ENCODE measurements at places on chromosomes 4 and X.

DNA sequence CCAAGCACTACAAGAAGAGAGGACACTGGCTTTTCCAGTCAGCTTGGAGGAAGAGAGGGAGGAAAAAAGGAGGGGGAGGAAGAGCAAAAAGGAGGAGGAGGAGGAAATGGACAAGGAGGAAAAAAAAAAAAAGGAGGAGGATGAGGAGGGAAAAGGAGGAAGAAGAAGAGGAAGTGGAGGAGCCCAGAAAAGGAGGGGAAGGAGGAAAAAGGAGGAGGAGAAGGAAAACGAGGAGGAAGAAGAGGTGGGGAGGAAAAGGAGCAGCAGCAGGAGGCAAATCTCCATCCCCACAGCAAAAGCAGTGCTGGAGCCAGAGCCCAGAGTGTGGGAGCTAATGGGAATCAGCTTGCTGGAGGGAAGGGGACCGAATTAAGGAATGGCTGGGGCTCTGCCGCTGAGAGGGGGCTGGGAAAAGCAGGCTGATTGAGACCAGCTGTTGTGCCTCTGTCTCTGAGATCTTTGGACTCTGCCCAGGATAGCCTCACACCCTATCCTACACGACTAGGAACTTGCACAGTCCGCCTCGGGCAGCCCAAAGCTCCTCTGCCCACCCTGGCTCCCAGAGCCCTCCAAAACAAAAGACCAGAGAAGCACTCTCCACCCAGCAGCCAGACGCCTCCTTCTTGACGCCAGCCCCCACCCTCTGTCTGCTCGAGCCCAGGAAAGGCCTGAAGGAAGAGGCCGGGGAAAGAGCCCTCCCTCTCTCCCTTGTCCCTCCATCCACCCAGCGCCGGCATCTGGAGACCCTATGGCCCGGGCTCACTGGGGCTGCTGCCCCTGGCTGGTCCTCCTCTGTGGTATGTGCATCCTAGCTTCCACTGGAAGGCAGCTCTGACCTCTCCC lies at the start of gene XPNPEP2:
XPNPEP2 (plus strand) TSS at position 514 of the 843 bp plus-strand sequence; CDS start at position 749, 235 bp downstream.
- DNase-seq, result no peak

DNA sequence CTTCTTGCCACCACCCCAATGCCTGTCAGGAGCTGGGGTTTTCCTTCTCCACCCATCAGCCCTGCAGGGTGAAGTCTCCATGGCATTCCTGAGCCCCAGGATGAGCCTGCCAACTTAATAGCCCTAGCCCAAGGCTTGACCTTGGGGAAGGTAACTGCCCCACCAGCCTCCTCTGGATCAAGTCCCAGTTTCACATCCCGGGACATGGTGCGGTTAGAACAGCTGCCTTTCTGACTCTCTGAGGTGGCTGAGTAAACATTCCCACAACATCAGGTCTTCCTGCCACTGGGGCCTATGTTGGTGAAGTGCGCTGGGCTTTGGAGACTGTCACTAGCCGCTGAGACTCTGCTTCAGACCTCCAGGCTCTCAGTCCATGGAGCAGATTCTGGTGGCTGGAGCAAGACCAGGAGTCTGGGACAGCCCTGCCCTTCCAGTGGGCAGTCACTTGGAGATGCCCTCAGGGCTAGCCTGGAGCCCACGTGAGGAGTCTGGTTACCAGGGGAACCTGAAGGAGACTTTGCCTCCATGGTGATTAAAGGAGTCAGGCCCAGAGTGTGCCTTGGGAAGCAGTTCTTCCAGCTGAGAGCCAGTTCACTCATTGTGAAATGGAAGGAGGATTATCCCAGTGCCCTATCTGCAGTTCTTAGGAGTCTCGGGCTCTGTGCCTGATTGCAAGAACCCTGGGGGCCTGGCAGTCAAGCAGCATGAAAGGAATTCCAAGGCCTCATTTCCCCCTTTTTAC lies 56.8 kb downstream of the SMIM20 start:
- DNase-seq, result no peak

DNA sequence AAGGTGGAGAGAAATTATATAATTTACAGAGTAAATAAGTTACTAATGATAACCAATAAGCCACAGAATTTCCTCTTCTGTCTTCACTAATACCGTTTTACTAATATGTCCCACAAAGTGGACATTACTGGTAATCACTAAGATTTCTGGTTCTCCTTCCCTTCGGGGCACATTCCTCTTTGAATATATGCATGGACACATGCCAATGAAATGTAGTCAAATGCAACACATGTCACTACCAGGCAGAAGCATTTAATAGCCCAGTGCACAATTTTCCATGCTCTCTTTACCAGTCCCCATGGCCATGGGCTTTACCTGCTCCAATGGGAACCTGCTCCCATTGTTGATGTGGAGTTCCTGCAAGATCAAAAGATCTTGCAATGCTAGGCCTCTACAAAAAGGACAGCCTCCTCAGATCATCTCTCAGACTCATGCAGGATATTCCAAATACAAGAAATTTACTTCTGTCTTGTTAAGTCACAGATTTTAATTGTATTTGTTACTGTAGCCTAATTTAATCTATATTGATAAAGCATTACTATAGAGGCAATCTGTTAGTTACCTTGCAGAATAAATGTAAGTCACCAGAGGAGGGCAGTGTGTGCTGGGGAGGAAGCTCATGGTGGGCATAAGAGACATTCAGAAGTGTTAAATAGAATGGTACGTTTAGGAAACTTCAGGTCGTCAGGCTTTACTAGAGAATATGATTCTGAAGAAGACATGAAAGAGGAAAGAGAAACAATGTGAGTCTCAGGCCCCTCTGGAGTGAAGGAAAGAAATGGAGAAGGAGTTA lies 37.1 kb upstream of the INPP4B start:
- DNase-seq, result no peak

DNA sequence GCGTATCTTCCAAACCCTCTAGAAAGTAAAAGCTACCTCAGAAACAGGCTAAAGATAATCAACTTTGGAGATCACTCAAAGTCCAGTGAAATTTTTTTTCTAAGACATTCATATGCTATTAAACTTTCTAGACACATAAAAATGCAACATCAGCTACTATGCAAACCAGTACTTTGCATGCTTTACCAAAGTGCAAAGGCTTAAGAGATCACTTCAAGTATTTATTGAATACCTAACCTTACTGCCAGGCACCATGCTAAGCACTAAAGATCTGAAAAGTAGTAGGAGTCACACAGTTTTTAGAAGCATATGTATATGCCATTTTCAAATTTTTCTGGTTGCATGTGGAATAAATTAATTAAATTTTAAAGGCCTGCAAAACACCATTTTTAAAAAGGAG lies 115.8 kb downstream of the THOC2 start:
- DNase-seq, result no peak

- no peak for DNase-seq
Observed at GRCh38 chrX:38273453-38273852, 52.8 kb upstream of the SRPX start.

DNA sequence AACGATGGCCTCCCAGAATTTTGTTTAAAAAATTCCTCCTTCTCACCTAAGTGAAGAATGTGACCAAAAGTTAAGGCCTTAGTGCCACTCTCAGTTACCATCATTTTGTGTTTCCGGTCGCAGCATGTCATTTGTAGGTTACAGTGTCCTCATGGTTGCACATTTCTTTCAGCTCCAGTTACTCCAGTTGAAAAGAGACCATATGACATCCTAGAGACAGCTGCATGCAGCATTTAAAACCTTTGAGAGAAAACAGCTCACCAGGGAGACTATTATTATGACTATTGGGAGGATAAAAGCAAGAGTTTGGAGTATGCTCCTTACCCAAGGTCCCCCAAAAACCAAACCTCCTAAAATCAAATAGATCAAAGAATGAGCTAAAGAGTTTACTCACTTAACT lies 45.8 kb downstream of the MGARP start:
- DNase-seq, result no peak

- DNase-seq, result no peak
Observed at GRCh38 chr4:41258783-41259182, 2.1 kb downstream of the UCHL1 start.

DNA sequence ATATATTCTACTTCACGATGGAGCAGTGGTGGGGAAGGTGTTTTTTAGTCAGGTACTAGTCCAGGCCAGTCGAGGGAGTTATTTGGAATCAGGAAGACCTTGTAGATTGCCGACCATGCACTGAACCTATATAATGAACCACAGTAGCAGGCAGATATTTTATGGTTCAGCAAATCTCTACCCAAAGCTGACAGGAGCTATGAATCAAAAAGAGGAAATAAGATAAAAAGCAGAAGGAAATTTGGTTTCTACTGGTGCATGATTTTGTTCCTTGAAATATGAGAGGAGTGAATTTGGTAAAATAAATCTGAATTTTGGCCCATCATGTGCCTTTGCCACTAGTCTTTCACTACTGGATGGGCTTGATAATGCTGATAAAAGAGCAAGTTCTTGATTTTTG lies 924.3 kb upstream of the DIAPH2 start:
- no peak for DNase-seq

- DNase-seq, result no peak
Observed at GRCh38 chrX:39808471-39808917, 289.3 kb downstream of the BCOR start.

DNA sequence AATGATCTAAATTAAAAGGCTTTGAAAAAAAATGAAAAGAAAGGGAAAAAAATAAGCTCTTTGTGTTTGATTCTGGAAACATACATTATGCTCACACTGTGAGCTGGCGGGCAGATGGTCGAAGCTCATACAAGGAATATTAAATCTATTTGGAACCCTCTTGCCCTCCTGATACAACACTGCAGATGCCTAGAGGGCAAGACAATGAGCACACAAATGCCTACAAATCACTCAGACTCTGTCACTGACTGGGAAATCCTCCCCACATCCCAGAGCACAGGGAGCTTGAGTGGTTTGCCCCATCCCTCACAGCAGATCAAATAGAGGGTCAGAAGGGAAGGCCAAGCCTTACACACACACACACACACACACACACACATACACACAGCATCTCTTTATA lies 320.4 kb downstream of the HNRNPD start:
- DNase-seq, result no peak

All from CD4-positive, alpha-beta T cell (primary cell).